ENCODE measurements at places on chromosomes 6 and 20.

DNA sequence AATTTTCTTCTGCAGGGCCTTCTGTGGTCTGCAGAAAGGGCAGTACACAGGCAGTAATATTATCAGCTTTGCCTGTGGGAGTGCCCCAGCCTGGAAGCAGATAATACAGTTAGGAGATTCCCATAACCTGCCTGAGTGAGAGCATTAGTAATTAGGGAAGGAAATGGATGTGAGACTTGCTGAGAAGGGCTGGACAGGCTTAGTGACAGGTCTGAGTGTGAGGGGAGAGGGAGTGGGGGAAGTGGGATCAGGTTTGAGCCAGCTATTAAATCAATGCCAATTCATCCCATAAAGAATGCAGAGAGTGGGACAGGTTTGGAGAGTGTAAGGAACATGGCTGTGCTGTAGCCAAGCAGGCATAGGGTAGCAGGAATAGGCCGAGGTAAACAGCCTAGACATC lies 10.1 kb upstream of the CFAP206 start:
- DNase-seq = no peak

- no peak for DNase-seq
These were observed 2.8 kb upstream of the CSTL1 start for GRCh38 chr20:23436681-23437080.

- DNase-seq = no peak
These were observed 7.4 kb downstream of the TAAR2 start for GRCh38 chr6:132616677-132617076.

DNA sequence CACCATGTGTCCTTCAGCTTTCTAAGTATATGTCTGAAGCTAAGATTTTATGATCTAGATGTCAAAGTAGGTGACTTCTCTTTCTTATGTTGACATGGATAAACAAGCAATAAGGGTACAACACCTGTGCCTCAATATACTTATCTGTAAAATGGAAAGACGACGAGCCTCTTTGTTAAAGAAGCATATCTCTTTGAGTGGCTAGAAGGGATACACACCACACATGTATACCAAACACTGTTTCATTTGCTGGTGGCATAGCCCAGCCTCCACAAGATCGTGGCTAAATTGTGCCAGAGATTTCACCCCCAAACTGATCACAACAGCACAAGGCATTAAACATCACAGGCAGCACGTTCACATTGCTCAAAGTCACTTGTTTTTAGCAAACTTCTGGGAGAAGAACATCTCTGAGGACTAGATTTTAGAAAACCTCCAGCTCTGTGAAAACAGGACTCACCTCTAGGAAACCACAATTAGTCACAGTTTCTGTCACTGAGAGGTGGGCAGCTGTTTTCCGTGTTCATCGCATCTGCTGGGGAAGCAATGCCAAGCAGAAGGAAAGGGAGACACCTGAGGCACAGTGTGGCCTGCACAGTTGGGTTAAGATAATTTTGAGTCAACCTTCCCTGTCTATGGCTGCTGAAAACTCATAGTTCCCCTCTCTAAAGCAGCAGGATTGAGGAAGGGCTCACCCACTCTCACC lies 263.0 kb upstream of the PLCB4 start:
- DNase-seq = no peak

DNA sequence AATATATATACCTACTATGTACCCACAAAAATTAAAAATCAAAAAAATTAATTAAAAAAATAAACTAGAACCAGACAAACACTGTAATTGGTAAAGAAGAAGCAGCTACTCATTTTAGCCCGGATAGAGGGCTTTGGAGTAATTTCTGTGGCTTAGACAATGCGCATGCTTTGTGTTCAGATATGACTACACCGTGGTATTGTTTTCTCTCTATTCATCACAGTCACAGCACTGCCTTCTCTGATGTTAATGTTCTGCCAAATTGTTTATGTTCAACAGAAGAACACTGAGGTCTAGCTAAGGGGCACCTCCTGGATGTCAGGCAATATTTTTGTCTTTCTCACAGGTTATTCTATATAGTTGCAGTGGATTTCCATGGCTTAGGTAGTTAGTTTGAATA lies 77.5 kb upstream of the GJE1 start:
- DNase-seq = no peak

- DNase-seq = no peak
These were observed 17.2 kb upstream of the TMX4 start for GRCh38 chr20:8036771-8037170.

DNA sequence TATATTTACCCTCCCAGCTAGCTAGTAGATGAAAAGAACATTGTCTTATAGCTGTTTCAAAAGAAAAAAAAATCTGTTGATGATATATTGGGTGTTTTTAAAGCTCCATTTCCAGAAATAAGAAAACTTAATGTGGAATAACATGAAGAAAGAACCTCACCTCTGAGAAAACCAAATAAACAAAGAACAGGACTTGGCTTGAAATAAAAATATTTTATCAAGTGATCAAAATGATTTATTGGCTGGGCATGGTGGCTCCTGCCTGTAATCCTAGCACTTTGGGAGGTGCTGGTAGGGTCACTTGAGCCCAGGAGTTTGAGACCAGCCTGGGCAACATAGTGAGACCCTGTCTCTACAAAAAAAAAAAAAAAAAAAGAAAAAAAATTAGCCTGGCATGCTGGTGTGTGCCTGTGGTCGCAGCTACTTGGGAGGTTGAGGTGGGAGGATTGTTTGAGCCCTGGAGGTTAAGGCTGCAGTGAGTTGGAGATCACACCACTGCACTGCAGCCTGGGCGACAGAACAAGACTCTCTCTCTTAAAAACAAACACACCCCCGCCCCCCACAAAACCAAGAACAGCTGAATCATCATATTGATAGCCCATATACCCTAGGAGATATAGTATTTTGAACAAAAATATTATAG lies 7.9 kb downstream of the RNF24 start:
- DNase-seq = no peak

DNA sequence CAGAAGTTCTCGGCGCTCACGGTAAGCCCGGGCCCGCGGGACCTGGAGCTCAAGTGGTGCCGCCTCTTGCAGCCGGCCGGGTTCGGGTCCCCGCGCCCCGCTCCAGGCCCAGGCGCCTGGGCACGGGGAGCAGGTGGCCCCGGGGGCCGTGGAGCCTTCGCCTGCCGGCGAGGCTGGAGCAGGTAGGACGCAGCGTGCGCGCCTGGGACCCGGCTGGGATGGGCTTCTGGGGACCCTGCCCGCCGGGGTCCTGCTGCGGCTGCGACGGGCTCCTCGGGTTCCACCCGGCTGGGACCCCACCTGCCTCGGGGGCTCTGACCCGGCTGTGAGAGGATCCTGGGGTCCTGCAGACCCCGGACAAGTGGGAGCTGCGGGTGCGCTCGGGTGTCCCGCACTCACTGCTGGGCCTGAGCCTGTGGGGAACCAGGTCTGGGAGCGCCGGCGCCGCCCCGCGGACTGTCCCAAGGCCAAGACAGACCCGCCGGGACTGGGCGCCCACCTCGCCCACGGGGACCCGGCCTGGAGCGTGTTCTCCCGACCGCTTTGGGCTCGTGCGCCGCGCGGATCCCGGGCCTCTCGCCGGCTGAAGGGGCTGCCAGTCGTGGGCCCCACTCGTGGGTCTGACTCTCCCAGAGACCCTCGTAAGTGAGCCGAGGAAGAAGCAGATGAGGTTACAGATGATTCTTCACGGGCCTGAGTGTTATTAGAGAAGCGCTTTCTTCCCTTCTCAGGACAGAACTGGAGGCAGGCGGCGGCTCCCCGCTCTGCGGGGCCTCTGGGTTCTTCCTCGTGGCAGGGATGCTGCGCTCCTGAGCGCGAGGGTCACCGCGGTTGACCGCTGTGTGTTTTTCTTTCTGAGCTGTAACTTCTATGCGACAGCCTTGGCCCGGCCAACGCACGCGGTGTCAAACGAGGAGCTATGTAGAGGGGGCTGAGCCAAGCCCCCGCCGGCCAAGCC lies 729 bp downstream of the SMOC2 start:
- DNase-seq = no peak

All from stimulated activated CD4-positive, alpha-beta T cell treated with anti-CD3 and anti-CD28 coated beads, Interleukin-4, amount 100 ng/mL, for 1 hour (primary cell).